ENCODE measurements at places on chromosomes 7 and 10.

DNA sequence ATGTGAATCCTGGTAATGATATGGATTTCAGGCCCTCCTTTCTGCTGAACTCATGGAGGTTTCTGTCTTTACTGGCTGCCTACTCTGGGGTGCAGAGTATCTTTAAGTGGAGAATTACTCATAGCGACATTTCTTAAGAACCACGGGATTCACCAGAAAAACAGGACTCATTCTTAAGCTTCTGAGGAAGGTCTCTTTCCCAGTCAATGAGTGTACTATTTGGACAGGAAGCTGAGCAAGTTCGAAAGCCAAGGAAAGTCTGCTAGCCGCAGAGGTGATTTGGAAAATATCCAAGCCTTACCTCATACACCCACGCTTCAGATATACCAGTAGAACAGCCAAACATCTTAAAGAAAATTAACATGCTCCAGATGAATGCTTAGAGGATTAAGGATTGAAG is 377.6 kb upstream of the MYO3A start:
- DNase-seq, result no peak

DNA sequence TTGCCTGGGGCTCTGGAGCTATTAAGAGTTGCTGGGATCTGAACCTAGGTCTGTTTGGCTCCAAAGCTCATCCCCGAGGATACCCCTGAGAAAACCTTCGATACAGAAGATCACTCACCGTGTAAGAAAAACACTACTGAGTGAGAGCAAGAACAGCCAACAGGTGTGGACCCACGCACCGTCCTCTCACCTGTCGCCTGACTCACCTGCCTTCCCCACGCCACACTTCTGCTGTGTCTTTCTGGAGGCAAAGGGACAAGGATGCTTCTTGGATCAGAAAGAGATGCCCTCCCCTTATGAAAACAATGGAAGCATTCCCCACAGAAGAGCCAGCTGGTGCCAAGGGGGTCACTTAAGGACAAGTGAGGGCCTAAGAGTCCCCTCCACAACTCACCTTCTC is 46.7 kb downstream of the COL13A1 start:
- peak; percentile 19 for DNase-seq

DNA sequence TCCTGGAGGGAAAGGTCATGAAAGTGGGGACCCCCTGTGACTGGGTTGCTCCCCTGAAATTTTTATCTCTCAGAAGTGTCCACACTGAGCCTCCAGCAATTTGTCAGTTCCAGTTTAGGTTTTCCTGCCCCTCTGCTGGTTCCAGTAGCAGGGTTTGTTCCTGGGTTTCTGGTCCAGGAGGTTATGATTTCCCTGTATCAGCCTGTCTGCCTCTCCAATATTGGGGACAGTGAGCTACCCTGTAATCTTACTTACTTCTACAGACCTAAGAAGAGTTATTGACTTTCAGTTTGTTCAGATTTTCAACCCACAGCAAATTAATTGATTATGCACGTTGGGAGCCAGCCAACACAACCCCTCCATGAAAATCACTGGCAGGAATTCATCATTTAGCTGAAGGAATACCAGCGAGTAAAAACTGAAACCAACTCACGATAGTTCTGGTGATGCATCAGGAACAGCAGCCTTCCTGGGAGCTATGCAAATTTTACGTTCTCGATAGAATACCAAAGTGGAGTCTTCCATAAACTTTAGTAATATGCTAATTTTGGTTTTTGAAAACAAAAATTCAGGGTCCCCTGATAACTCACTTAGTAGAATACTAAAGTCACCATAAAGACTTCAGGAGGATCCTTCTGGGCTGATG is 31.3 kb upstream of the IL15RA start:
- no peak for DNase-seq

DNA sequence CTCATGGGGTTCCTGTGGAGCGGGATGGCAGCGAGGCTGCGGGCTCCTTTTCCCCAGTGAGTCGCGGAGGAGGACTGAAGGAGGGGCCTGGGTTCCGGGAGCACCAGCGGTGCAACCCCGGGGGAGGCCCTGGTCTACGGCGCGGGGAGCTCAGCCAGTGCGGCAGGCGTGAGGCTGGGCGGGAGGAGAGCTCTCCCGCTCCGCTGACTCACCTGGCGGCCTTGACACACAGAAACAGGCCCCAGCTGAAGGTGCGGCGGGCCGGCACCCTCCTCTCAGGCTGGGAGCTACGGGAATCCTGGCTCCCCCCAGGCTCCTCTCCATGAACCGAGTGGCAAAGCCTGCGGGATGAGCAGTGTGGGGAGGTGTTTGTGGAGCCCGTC is 6.8 kb upstream of the NOM1 start:
- no peak for DNase-seq

GRCh38 chr7:30470163-30470770 is 8.3 kb downstream of the NOD1 start:
- DNase-seq, result peak; percentile 50

DNA sequence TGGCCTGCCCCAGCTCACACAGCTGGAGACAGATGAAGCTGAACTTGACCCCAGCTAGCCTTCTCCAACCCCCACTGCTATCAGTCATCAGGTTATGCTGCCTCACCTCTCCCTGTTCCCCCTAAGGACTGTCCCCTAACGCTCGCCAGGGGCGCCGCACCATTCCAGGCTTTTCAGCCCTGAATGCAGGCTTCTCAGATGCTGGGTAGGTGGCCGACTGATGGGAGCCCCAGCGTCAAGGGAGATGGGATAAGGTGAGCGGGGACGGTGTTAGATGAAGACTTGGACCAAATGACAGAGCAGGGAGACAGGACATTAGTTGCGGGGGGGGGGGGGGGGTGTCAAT is 15.8 kb upstream of the OPALIN start:
- DNase-seq, result no peak

- no peak for DNase-seq
Observed at GRCh38 chr7:27113991-27114769, 11.7 kb upstream of the HOXA2 start.
